ENCODE measurements at places on chromosomes 5 and 9. TPM values are rescaled to one million over a fixed set of nuclear protein-coding genes. Genes with fewer than 3 reads are reported as not detected.

The MAML1 gene
- 38.5 TPM for total RNA-seq

The C1QTNF3 gene
- total RNA-seq = 4.8 TPM

The PCDHB4 gene
- total RNA-seq = not detected

The GDF9 gene
- total RNA-seq = 0.80 TPM

The HOMER1 gene
- 2.3 TPM for total RNA-seq

The CDX1 gene
- total RNA-seq = not detected

The ZNF454 gene
- total RNA-seq = not detected

The SLC6A7 gene
- total RNA-seq = not detected

DNA sequence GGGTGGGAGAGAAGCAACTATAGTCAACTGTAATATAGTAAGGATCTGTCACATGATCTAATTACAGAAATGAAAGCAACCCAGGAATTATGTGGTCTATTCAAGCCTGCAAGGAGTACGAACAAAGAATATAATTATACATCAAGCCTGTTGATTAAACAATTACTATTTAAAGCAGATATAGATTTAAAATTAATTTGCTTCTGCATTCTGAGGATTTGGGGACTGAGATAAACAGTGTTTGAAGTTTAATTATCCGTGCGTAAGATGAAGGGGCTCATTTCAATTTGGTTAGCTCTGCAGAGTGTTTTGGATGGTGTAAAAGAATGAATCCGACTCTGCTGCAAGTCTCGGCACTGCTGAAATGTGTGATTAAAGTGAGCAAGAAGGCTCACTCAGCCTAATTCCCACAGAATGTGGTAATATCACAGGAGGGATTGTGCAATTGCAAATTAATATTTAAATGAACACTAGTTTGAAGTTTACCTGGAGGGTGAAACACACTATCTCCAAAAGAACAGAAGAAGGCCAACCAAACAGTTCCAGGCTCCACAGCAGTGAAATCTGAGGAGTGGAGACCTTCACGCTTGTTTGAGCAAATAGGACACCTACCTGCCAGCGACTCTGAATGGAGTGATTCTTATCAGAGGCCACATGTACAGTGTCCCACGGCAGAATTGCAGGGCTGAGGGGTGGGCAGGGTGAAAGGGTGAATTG lies 420.6 kb upstream of the SLC30A5 start:
- DNase-seq = no peak

- no peak for DNase-seq
Observed at GRCh38 chr5:89421035-89421434, 538.1 kb upstream of the MEF2C start.

GRCh38 chr5:138491284-138491648 lies 26.0 kb downstream of the EGR1 start:
- no peak for DNase-seq

DNA sequence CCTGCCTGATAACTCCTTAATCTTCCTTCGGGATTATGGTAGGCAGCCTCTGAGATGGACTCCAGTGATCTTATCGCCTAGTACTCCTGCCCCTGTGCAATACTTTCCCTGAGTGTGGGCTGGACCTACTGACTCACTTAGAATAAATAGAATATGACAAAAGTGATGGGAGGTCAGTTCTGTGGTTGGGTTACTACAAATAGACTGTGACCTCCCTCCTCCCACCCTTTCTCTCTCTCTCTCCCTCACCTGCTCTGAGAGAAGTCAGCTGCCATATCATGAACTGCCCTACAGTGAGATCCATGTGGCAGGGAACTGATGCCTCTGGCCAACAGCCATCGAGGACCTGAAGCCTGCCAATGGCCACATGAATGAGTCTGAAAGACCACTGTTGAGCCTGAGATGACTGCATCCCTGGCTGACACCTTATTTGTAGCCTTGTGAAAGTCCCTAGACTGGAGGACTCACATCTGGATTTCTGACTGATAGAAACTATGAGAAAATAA lies 31.7 kb downstream of the NRG2 start:
- DNase-seq = no peak

DNA sequence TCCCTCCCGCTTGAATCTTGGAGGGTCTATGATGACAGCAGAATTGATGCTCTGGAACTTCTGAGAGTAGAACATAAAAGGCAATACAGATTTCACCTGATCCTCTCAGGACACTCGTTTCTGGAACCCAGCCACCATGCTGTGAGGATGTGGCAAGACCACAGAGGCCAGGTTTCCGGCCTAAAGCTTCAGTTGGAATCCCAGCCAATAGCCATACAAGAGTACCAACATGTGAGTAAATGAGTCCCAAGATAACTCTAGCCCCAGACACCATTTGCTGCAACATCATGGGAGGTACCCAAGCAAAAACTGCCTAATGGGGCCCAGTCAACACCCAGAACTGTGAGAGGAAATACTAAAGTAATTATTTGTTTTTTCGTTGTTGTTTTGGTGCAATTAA lies 65.7 kb upstream of the MARCHF11 start:
- no peak for DNase-seq

DNA sequence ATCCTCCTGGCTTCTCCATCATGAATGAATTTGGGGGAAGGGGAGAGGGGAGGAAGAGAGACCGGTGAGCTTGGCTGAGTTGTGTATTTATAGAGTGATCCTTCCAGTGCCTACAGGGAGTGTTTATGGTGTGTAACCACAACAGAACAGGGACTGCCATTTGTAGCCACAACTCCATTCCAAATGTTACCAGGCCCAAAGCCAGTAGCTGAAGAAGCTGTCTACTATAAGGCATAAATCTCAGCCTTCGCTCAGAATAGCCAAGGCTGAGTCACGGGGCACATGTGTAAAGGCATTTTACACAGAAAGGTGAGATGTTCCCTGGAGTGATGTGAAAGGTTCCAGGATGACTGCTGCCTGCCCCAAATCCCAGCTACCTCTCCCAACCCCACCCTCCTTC lies 2.5 kb downstream of the TMEM252 start:
- no peak for DNase-seq

GRCh38 chr5:40404613-40405012 lies 275.1 kb upstream of the PTGER4 start:
- DNase-seq = no peak

DNA sequence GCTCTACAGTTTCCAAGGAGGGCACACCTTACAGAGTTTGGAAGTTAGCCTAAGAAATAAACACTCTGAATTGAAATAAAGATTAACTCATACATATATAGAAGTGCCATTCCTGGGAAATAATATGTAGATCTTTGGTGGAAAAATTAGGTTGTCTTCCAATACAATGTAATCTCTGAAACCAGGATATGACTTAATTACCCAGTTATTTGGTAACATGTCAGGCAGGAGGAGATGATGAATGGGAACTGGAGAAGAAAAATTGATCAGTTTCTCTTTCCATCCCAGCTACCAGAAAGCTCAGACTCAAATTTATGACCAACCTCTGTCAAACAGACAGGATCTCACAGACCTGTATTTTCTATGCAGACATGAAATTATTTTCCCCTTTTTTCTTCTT lies 215.2 kb upstream of the SNX2 start:
- DNase-seq = no peak

GRCh38 chr5:73763300-73764032 lies 137.5 kb downstream of the ARHGEF28 start:
- no peak for DNase-seq

DNA sequence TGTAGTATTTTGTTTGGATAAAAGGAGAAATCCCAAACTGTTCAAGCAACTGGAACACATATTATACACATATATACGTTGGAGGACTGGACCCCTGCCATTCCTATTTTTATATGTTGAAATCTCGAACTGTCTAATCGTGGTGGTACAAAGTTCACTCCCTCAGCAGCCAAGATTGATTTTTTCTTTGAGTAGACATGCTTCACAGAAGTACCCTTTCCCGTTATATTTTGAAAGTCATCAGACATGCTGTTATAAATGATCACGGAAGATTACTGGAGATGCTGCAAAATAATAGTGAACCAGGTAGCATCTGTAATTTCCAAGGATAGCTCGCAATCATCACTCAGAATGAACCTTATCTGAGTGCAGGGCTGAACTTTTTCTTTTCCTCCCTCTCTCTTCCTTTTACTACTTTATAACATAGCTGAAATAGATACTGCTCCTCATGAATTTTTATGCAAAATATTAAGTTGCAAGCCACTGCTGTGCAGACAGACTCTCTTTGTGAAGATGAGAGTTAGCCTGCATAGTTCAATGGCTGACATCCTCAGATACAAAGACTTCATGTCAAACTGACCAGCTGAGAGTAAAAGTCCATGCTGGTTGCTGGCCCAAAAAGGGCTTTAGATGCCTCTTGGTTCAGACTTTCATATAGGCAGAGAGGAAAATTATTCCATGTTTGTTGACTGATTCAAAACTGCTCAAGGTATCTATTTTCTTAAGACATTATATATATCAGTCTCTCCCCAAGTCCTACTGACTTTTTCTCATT lies 451.9 kb downstream of the TMEM38B start:
- DNase-seq = no peak

DNA sequence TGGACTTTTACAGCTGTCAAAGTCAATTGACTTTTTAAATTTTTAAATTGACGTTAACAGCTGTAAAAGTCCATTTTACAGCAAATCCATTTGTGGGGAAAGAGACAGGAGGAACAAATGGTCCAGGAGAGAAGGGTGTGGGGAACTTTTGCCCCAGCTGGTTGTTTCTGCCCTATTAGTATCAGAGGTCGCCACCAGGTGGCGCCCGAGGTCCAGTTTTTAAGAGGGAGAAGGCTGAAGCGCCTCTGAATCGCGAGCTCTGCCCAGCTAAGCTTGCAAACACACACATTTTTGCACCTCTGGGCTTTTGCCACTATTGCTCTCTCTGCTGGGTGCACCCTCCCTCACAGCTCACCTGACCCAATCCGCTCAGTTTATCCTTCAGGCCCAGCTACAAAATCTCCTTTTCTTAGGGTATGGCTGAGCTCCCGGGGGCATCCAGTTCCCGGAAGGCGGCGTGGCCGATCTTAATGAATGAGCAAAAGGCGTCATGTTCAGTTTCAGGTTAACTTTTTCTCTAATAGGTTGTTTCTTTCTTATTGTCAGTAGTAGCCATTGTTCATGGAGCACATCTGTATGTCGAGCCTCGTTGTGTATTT lies 6.3 kb upstream of the TTLL11 start:
- DNase-seq = peak; percentile 83

DNA sequence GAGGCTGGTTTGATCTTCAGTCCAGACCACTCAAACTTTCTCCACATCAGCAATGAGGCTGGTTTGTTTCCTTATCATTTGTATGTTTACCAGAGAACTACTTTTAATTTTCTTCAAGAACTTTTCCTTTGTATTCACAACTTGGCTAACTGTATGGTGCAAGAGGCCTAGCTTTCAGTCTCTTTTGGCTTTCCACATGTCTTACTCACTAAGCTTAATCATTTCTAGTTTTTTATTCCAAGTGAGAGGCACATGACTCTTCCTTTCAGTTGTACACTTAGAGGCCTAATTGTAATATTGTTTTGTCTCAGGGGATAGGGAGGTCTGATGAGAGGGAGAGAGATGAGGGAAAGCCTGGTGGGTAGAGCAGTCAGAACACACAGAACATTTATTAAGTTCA lies 554.0 kb upstream of the ARRDC3 start:
- DNase-seq = no peak

DNA sequence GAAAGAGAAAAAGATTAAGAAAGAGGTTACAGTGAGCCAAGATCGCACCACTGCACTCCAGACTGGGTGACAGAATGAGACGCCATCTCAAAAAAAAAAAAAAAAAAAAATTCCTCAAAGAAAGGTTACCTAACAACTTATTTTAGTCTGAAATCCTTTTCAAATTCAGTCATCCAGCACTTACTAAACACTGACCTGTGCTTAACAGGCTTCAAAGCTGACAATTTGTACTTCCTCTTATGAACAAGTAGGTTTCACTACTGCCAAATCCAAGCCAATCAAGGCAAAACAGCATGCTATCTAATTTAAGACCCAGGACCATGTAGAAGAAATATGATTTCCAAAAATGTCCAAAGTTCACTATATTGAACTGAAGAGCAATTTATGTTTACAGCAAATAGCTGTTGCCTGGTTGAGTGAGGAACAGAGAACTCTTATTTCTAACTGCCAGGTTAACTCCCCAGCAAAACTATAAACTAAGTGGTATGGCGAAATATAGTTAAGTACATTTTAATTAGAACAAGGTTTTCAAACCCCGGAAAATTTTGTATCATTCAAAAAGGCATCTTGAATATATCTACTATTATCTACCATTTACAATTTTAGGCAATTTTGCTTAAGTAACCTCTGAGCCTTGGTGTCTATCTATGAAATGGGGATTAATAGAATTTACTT lies 13.4 kb downstream of the PWWP2A start:
- DNase-seq = no peak

- peak; percentile 69 for DNase-seq
Observed at GRCh38 chr5:137752905-137753690, 1.1 kb downstream of the HNRNPA0 start.

GRCh38 chr5:154543380-154543779 lies 65.4 kb upstream of the HAND1 start:
- no peak for DNase-seq

DNA sequence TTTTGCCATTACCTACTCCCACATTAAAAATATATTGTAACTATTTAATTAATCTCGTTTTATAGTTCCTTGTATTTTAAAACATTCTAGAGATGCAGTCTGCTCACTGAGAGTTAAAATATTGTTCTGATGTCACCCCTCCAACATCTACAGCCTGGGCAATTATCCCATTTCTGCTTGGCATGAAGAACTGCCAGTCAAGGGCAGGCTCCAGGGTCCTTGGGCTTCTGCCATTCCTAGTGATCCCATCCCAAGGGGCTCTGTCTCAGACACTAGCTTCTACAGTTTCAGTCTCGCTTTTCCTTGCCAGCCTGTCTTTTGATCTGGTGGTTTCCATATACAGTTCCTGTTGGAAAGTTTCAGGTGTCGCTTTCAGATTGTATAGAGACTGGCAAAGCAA lies 287.2 kb downstream of the TMEM232 start:
- no peak for DNase-seq

DNA sequence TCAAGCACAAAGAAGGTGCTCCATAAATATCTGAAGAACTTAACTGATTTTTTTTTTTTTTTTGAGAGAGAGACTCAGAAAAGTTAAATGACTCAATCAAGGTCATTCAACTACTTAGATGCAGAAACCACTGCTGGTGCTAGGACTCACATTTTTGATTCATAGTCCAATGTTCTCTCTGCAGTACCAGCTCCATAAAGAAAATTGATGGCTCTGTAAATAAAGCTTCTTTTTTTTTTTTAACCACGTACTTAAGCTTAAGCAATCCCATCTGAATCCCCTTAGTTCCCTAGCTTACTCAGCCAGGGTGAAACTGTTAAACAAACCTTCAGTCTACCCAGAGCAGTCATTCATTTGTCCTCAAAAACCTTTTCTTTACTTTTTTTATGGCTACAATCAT lies 657.0 kb upstream of the WWC1 start:
- no peak for DNase-seq

DNA sequence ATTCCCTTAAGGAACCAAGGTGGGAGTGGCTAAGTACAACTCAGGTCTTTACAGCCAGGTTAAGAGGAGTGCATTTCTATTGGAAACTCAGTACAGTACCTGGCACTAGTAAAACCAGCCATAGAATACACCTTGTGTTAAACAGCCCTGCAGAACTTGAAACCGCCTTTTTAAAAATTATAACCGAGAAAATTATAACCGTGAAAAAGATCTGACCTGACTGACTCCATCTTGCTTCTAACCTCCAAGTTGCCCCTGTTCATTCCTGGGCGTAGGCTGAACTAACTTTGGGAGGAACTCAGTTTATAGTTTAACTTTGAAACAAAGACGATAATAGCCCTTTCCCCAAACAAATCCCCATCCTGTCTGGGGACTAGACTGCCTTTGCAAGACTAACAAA lies 132.3 kb downstream of the SUSD1 start:
- no peak for DNase-seq

- no peak for DNase-seq
Observed at GRCh38 chr5:85500869-85501268, 1116.2 kb upstream of the EDIL3 start.
